ENCODE measurements at places on chromosomes 4 and X.

DNA sequence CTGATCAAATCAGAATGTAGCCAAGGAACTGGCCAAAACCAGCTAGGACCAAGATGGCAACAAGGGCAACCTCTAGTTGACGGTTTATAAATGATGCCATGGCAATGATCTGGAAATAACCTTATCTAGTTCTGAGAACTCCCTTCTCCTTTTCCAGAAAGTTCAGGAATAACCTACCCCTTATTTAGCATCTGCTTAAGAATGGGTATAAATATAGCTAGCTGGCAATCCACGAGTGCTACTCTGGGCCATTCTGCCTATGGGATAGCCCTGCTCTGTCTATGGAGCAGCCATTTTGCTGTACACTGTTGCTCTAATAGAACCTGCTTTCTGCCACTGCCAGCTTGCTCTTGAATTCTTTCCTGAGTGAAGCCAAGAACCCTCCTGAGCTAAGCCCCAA is 184.4 kb upstream of the TBC1D9 start:
- no peak for DNase-seq

- DNase-seq = no peak
Measured at GRCh38 chrX:119375561-119375960, 23.6 kb upstream of the SLC25A43 start.

DNA sequence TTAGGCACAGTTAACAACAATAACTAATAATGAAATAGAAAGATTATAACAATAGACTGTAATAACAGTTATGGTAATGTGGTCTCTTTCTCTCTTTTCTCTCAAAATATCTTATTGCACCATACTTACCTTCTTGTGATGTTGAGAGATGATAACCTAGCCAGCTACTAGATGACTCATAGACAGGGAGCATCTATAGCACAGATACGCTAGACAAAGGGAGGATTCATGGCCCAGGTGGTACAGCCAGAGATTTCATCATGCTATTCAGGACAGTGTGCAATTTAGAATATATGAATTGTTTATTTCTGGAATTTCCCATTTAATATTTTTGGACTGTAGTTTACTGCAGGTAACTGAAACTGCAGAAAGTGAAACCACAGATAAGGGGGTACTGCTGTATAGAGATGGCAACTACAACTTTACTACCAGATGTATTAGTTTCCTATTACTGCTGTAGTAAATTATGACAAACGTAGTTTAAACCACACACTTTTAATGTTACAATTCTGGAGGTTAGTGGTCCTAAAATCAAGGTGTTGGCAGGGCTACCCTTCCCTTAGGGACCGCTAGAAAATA is 41.8 kb upstream of the MAGED1 start:
- no peak for DNase-seq

GRCh38 chr4:90958256-90958895 is 831.2 kb downstream of the CCSER1 start:
- DNase-seq = no peak

GRCh38 chr4:139560406-139561104 is 4.5 kb upstream of the SETD7 start:
- DNase-seq = no peak

GRCh38 chrX:65673857-65674203 is 6.4 kb downstream of the MSN start:
- no peak for DNase-seq

- DNase-seq = no peak
Measured at GRCh38 chrX:19953145-19953544, 37.7 kb downstream of the BCLAF3 start.

- DNase-seq = no peak
Measured at GRCh38 chr4:1104647-1105046, 8.7 kb downstream of the RNF212 start.

DNA sequence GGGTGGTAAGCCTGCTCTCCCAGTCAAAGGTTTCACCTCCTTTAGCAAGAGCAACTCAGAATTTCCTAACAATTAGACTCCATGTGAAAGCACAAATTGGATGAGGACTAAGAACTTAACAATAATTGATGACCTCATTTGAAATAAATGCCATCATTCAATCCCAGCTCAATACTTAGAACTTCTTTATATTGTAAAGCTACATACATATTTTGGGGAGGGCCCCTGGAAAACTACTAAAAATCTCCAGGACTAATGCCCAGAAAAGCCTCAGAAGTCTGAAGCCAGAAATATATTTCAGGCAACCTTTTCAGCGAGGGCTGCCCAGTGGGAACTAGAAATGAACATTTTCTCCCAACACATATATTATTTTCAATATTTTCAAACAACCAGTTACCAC is 38.1 kb downstream of the AMOT start:
- no peak for DNase-seq

GRCh38 chrX:50893047-50893446 is 17.5 kb upstream of the BMP15 start:
- DNase-seq = no peak

DNA sequence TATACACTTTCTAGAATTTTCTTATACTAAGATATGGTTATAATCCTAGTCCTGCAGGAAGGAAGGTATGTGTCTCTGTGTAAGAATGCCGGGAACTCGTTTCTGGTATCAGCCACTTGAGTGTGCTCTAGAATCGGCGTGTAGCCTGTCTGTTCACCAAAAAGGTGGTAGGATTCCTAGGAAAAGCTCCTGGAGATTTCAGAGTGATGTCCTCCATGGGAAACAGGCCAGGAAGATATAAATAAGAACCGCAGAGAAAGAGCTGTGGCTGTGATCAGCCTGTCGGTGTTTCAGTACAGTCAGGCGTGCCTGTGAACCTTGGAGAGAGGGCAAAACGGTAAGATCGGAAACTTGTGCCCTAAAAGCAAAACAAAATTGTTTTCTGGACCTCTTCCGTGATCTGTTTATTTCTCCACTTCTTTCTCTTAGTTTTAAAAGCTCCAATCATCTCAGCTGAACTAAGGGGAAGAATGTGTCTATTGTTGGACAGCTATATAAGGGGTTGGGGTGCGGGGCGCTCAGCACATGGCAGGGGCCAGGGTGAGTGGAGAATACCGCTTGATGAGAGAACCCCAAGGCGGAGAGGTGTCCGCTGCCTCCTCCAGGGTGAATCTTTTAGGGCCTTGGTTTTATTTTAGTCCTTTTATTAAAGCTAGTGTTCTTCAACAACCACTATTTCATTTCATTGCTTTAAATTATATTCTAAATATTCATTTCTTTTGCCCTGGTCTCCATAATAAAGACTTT is 303.8 kb upstream of the TENM3 start:
- no peak for DNase-seq

- DNase-seq = no peak
Measured at GRCh38 chrX:149208307-149208706, 296.8 kb downstream of the IDS start.

DNA sequence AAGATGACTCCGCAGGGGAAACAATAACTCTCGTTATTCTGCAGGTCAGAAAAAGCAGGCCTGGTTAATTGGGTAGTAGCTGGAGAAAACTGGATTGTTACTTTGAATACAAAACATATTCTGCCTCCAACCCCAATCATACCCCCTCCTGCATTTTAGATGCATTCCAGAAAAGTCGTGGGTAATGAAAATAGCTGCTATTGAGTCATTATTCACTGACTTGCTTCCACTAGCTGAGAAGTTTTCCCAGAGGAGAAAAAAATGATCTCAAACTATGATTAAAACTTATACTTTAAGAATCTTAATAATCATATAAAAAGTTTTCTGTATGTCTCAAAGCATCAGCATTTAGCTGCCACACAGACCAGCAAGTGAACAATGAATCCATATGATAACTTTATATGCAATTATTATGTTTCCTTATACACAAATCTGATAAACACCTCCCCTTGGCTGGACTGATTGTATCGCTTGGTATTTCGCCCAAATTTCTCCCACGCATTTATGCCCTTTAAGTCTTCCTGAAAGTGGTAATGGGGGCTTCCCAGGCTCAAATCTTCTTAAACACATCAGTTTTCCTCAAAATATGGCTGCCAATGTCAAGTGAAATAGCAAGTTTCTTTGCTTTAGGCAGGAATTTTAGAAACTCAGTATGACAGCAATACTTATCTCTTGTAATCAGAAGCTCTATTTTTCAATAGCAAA is 181.0 kb downstream of the LDB2 start:
- no peak for DNase-seq

DNA sequence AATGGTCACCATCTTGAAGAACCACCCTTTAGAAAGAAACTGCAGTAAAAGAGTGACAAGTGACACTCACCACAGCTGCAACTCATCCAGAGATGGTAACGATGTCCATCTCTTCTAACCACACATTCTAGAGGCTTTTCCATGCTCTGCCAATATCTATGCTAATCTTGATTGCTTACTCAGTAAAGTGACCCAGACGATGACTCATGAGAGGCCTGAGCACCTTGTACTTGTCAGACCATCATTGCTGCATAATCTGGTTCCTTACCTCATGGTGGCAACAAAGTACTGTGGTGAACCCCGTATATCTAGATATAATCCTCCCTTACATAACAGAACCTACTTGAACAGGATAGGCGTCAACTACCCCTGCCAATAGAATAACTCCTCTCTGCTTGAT is 75.6 kb downstream of the CCNG2 start:
- no peak for DNase-seq

- DNase-seq = no peak
Measured at GRCh38 chr4:186265683-186266652, at the start of gene F11. F11 (plus strand) TSS chr4:186266189; CDS start chr4:186267137, 948 bp downstream.

- no peak for DNase-seq
Measured at GRCh38 chrX:10859353-10859752, 239.0 kb upstream of the MID1 start.

- no peak for DNase-seq
Measured at GRCh38 chrX:136157187-136157586, 9.9 kb downstream of the FHL1 start.

GRCh38 chr4:61427099-61427817 is 227.1 kb downstream of the ADGRL3 start:
- DNase-seq = no peak

- peak; percentile 39 for DNase-seq
Measured at GRCh38 chr4:16124232-16124631, 40.4 kb upstream of the PROM1 start.

Measured in DMS79 treated with DMSO at 0.1 percent for 48 hours (cell line).